Mesenchymal stem cell (in vitro differentiated cells and primary cell): ENCODE measurements at places on chromosomes 5 and 9.

DNA sequence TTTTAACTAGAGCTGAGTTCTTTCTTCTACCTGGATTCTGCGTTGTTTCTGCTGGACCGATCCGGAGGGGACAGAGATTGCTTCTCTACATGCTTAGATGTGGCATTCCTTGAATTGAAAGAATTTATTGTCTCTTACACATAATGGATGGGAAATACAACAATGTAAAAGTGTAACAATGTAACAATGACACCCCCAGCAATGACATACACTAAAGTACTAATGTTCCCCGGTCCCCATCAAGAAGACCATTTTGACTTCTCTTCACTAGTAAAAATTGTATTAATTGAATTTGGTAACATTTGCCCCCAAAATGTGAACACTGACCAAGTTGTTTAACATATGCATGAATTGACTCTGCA lies 760.2 kb downstream of the TAF11L14 start:
- no peak for DNase-seq

GRCh38 chr5:127228540-127229184 lies 61.9 kb upstream of the MEGF10 start:
- peak; percentile 24 for DNase-seq

GRCh38 chr5:123438244-123438643 lies 15.0 kb upstream of the CEP120 start:
- no peak for DNase-seq

DNA sequence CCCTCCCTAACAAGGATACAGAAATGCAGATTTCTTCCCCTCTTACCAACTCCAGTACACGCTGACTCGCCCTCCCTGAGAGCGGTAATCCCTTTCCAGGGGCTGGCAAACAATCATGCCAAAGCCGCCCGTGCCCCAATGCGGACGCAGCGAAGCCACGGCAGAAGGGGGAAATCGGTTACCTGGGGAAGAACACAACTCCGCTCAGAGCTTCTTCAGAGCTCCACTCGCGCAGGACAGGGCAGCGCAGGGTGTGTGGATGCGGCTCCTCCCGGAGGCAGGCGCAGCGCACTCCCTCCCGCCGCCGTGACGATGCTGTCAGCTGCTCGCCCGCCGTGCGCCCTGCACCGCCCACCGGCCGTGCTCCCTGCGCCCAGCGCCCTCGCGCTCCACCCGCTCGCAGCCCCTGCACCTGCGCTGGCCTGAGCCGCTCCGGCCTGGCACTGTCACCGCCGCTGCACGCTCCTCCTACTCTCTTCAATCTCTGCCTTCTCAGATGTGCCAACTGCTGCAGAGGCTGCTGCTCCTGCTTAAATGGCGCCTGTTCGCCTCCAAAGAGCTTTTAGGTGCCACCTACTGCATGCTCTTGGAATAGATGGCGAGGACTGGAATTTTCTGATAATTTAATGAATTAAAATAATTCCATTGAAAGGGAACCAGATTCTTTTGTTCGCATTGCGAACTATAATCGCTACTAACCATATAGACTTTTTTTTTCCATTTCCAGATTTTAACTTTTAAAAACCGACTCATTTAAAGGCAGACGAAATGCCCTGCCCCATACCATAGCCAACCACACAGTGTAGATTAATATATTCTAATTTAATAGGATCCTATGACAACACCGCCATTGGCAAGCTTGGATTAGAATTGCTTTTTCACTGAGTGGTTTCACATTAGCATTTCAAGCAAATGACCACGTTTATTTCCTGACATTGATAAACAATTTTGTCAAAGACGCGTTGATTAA lies at the start of gene DIRAS2:
TSS of gene DIRAS2 (minus strand) at position 255 of the 970 bp plus-strand sequence. CDS start 28,997 bp downstream, outside the sequence.
- DNase-seq, result peak; percentile 71
